ENCODE measurements at places on chromosomes 11 and 22.

DNA sequence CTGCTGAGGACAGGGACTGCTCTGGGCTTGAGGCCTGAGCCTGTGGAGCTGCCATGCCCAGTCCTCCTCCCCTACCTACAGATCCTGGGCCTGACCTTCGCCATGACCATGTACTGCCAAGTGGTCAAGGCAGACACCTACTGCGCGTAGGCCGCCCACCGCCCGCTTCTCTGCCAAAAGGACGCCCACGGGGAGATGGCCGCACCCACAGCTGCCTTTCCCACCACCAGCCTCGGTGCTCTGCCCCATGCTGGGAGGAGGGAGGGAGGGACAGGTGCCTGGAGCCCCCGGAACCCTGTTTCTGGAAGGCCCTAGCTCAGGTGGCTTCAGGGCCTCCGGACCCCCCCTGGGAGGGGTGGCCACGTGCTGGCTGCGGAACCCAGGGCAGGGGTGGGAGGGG is 23.8 kb downstream of the TSPAN4 start:
- DNase-seq = no peak

DNA sequence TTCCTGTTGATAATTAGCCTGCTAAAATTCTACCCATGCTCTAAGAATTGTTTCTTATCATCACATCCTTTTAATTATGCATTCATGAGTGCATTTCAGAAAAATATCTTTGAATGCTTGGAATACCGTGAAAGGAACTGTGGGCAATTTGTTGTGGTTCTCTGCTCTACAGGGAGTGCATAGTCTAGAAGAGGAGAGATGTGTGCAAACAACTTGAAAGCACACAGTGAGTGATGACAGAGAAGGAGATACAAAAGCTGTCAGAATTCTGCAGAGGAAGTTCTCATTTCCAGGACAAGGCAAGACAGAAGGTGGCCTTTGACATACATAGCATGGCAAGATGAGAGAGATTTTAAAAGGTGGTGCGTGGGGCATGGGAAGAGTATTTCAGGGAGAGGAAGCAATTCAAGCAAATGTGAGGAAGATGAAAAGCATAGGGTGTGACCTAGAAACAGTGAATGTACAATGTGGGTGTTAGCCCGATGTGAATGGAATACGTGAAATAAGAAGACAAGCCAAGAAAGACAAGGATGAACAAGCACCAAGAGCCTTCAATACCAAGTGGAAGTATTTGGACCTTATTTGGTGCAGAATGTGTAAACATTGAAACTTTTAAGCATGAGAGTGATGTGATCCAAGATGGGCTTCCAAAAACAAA is 5.0 kb downstream of the MMP8 start:
- DNase-seq = no peak

GRCh38 chr11:59671471-59671870 is 2.6 kb upstream of the PATL1 start:
- no peak for DNase-seq

GRCh38 chr22:19566279-19567156 is 42.3 kb upstream of the CLDN5 start:
- DNase-seq = no peak

GRCh38 chr22:33785283-33785968 is 134.8 kb downstream of the LARGE1 start:
- no peak for DNase-seq

GRCh38 chr11:130124096-130124495 is 35.5 kb upstream of the ST14 start:
- peak; percentile 90 for DNase-seq

- DNase-seq = no peak
Observed at GRCh38 chr11:72696866-72697700, 22.9 kb upstream of the PDE2A start.

DNA sequence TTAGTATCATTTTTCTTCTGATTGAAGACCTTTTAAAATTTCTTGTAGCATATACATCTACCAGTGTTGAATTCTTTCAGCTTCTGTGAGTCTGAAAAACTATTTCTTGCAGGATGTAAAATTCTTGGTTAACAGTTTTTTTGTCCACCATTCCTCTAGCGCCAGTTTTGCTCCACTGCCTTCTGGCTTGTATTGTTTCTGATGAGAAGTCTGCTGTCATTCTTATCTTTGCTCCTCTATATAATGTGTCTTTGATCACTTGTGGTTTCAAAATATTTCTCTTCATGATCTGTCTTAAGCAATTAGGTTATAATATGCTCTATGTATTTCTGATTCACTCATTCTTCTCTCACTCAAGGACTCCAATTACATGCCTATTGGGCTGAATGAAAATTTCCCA is 152.3 kb downstream of the INSC start:
- no peak for DNase-seq

- DNase-seq = no peak
Observed at GRCh38 chr22:31233001-31233400, 20.9 kb downstream of the LIMK2 start.

DNA sequence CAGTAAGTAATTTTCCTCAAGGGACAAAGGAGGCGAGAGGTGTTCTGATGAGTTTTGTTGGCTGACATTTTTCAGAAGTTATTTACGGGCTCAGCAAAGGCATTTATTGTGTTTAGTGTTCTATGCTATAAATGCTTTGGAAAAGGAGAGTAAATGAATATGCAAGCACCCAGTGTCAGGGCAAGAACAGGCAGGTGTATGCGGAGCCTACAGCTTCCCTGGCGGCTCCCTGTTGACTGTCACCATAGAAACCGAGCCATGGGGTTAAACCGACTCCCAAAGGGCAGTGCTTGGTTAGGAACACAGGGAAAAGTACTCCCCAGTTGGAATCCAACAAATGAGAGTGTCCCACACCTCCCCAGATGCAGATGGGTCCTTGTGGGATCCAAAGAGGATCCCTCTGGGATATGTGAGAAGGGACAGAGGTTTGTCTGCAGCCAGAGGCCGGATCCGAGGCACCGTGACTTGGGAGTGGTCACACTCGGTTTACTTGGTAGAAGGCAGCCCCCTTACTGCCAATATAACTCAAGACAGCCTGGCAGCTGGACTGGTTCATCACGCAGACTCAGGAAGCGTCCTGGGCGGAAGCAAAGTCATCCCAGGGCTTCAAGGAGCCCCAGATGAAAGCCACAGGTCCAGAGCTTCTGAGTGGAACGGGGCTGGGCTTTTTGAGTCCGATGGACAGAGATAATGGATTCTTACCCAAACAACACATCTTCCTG is 329.7 kb downstream of the CTTN start:
- no peak for DNase-seq

GRCh38 chr11:124762105-124762623 is at the start of gene ESAM:
ESAM (minus strand) TSS chr11:124762290; CDS start chr11:124762154, 136 bp downstream.
- DNase-seq = no peak

DNA sequence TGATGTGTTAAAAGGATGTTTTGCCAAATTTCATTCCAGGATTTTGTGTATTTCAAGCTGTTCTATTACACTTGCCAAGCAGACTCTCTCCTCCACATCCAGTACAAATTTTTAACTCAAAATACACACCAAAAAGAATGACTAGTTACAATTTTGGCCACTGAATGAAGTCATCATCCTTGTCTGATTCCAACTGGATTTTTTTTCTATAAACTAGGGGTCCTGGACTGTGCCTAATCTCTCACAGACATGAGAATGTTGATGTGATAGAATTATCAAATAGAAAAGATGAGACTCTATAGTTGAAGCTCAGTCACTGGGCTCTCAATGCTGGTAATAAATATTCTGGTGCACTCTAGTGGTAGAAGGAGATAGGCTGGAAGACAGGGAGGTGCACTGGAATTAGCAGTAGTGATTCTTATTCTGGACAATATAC is 85.8 kb downstream of the FANCF start:
- DNase-seq = no peak

DNA sequence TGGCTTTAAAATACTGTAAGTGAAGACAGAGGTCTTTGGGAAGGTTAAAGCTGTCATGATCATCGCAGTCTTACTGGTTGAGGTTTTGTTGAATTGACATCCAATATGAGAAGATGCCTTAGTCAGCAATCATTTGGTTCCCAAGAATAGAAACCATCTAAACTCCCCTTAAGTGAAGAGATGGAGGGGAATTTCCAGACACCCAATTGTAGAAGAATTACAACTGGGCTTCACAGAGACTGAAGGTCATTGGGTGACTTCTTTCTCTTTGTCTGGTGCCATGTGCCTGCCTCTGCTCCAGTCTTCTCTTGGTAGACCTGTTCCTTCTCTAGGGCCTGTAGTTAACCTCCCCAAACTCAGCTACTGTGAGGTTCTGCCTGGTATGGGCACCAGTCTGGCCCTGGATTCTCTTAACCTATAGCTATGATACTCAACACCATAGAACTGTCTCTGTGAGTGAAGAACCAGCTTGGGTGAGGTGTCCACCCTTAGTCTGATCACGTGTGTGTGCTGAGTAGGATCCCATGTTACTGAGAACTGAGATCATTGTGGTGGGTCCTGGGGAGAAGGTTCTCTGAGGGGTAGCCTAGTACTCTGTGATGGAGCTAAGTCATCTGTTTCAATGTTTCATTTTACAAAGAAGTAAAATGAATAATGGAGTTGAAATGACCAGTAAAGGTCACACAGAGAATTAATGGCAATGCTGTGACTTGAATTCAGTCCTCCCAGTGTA is 182.5 kb downstream of the CSNK2A3 start:
- no peak for DNase-seq

GRCh38 chr22:23777776-23778576 is 5.3 kb downstream of the MMP11 start:
- no peak for DNase-seq

- peak; percentile 21 for DNase-seq
Observed at GRCh38 chr22:36758792-36759271, 17.1 kb downstream of the IFT27 start.

- DNase-seq = no peak
Observed at GRCh38 chr11:114384487-114384886, 15.8 kb downstream of the C11orf71 start.

DNA sequence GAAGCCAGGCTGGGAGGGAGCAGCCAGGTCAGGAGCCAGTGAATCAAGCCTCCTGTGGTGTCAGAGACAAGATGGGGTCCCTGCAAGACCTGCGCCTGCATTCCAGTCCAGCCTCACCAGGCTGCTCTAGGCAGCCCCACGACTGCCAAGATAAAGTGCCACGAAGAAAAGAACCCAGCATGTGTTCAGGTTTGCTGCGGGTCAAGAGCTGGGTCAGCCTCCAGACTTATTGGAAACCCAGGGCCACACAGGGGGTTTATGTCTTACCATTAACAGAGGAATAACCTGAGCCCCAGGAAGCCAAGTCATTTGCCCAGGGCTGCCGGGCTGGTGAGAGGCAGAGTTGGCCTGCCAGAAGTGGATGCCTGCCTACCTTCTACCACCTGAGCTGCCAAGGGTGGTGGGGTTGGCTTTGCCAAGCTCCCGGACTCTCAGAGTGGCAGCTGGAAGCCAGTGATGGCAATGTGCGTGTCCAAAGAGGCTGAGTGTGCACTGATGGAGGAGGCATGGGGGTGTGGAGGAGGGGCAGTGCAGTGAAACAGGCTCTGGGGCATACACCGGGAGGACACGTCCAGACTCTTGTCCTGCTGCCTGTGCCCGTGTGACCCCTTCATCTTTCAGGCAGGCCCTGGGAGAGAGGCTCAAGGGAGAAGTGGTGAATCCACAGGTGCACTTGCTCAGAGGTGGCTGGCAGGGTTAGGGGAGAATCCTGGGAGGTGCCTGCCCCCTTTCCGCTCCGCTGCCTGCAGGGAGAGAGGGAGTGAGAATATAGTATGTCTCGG is 1.7 kb downstream of the RASD2 start:
- DNase-seq = no peak

- no peak for DNase-seq
Observed at GRCh38 chr11:69048031-69048693, 570 bp upstream of the TPCN2 start.

DNA sequence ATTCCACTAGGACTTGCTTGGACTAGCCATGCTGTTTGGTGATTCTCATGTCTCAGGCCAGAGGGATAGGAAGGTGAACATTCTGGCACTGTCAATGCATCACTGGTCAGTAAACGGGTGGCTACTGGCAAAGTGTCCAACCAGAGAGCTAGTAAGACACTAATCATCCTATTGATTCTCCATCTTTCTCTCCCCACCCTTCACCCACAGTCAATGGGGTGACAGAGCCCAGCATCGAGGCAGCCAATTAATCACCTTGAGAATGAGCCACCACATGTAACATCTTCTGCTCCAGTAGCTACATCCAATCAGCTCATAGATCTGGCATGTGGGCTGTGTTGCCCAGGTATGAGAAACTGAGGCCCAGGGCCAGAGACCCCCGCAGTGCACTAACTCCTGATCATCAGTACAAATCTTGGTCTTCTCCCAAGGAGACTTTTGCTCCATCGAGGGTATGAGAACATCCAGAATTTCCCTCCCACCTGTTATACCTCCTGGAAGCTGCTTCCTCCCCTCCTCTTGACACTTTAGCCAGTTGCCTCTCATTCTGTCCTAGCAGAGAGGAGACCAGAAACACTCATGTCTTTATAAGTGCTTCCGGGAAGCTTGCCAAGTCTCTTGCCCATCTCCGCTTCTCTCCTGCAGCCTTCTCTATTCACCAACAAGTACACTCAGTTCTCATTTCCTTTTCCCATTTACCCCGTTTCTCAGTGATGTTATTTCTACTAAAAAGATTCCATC is 17.0 kb downstream of the HTR3A start:
- peak; percentile 4 for DNase-seq

- DNase-seq = no peak
Observed at GRCh38 chr11:131819865-131820264, 449.4 kb downstream of the NTM start.

- DNase-seq = no peak
Observed at GRCh38 chr11:36241497-36241896, 47.7 kb downstream of the COMMD9 start.

DNA sequence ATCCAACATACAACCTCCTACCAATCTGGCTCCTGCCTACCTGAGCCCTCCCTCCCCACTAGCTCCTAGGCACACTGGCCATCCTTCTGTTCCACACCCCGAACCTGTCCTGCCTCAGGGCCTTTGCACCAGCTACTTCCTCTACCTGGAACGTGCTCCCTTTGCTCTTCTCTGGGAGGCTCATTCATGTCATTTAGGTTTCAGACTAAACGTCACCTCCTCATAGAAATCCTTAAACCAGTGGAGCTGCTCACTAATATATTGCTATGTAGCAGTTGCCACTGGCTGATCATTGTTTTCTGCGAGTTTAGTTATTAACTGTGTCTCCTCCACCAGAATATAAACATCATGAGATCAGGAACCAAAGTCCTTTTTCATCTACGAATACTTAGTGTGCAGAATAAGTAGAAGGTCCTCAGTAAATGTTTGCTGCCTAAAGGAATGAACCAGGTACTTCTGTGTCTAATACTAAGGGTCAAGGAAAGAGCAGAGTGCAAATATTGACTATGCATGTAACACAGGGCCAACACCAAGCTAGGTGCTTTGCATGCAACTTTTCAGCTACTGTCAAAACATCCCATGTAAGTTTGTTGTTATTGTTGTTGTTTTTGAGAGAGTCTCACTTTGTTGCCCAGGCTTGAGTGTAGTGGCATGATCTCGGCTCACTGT is 277.6 kb upstream of the SYN3 start:
- no peak for DNase-seq

DNA sequence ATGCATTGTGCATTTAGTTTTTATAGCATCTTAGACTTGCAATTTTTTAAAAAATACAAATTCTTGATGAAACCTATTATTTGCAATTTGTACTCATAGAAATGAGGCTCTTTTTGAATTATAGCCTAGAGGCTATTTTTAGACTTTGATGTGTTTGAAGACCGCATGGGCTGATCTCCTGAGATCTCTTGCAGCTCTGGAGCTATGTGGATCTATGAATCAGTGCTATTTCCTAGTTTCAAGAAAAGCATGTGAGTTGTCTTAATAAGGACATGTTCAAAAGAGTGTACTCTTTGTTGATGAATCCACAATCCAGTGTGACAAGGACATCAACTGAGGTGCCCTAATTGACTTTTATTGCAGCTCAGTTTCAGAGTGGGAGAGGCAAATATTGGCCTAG is 620.5 kb downstream of the ETS1 start:
- no peak for DNase-seq

GRCh38 chr22:35601743-35602615 is 15.2 kb downstream of the MB start:
- DNase-seq = no peak
